IMR-90 (cell line): ENCODE measurements at places on chromosomes 11 and 22. TPM values are rescaled to one million over a fixed set of nuclear protein-coding genes. Genes with fewer than 3 reads are reported as not detected.
A peak's percentile ranks its signal among the peaks of the same experiment; 100 is the strongest.

The MUC5AC gene
- not detected in 2 replicates for total RNA-seq

The GGT1 gene
- 1.7 and 3.4 TPM in 2 replicates for total RNA-seq

DNA sequence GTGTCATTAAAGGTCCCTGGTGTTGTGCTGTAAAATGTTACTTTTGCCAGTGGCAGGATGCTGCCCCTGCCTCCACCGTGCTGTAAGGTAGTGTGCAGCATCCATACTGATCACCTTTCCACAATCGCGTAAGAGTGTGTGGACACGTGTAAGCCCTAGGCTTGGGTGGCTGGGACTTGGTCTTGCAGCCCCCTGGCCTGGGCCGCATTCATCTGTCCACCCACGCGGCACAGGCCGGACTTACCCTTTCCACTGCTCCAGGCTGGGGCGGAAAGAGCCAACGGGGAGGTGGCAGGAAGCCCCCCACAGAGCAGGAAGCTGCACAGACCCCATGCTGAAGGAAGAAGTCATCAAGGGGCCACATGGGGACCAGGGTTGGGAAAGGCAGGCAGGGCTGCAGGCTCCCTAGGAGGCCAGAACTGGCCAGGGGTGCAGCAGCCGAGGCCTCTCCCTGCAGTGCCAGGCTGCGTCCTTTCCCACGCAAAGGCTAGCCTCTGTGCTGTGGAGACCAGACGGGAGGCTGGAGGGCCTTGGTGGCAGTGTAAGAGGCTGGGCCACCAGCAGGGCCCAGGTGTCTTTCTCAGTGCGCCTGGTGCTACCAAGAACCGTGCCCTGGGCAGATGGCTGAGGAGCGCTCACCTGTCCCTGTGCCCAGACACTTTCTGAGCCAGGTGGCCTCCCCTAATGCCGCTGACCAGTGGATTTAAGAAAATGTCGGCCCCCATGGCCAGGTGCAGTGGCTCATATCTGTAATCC lies 11.7 kb upstream of the TMEM191C start:
- peaks cover 11% of the 10 kb centered on the region for H3K4me1 ChIP-seq
- H3K27ac ChIP-seq, result no peak overlapping the region
- no peaks in the 10 kb centered on the region for H3K27me3 ChIP-seq
- DNase-seq, result no peak

DNA sequence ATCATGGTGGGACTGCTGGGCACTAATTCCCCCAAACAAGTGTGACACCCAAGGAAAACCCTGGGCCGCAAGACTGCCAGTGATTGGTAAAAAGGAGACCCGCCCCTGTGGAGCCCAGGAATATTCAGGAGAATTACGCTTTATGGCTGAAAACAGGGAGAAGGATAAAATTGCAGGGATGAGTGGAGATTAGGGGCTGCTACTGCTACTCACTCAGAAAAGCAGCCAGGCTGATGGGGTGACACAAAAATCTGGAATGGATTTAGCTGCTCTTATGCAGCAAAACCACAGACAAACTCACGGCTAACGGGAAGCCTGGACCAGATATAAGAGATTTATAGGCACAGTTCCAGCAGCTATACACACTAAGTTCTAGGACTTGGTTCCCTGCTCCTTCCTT lies 4.4 kb upstream of the FBXO3 start:
- H3K4me3 ChIP-seq, result no peak overlapping the region
- peaks cover 5% of the 10 kb centered on the region for H3K27me3 ChIP-seq
- H3K36me3 ChIP-seq, result no peaks in the 10 kb centered on the region
- H3K4me1 ChIP-seq, result peaks cover 16% of the 10 kb centered on the region
- peak; percentile 83 for DNase-seq
- no peak overlapping the region for H3K27ac ChIP-seq

DNA sequence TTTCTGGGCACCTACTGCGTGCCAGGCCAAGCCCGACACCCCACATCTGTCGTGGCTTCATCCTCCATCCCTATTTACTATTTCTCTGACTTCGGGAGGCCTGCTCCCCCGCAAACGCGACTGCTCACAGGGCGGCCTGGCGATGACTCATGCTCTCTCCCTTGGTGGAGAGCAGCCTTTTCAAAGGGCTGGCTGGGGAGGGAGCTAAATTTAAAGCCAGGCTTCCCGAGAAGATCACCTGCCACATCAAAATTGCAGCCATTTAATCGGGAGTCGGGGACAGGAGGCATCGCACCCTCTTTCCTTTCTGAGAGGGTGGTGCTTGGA lies 24.9 kb upstream of the SHISAL1 start:
- H3K36me3 ChIP-seq, result no peaks in the 10 kb centered on the region
- H3K4me1 ChIP-seq, result peaks cover 27% of the 10 kb centered on the region
- H3K4me3 ChIP-seq, result no peak overlapping the region
- H3K27me3 ChIP-seq, result 0 out of 2 replicates have a peak, but pooled peaks cover 2% of the 10 kb centered on the region

DNA sequence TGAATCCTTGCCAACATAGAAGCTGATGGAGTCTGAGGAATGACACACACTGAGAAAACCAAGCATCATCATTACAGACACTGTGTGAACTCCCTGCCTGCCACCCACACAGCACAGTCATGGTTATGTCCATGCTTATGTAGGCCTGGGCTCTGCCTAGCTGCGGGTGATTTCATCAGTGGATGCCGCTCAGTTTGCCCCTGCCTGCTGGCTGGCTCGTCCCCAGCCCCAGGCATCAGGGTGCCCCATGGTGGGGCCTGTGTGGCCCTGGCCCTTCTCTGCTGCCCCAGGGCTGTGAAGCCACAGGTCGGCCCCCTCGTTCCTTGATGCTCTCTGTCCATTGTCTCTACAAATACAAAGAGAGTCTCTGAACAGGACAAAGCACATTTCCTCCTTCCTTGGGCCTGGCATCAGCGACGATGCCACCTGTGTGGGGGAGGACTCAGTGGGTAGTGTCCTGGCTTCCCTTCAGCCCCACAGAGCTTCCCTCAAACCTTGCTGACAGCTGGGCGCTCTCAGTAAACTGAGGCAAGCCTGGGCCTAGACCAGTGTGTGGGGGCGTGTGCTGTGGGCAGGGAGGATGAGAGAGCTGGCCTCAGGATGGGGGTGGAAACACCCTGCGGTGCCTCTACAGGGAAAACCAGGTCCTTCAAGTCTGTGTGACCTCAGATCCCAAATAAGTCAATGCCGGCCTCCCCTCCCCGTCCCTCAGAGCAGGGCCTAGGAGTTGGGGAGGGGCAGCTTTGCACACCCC lies 20.0 kb upstream of the TUB start:
- H3K4me1 ChIP-seq, result peaks cover 10% of the 10 kb centered on the region
- H3K27me3 ChIP-seq, result no peaks in the 10 kb centered on the region; the same call in 1 of the 2 replicates
- DNase-seq, result peak; percentile 94
- no peak overlapping the region for H3K4me3 ChIP-seq
- H3K27ac ChIP-seq, result no peak overlapping the region
- H3K36me3 ChIP-seq, result no peaks in the 10 kb centered on the region
